ENCODE measurements at places on chromosomes 5 and 9.

DNA sequence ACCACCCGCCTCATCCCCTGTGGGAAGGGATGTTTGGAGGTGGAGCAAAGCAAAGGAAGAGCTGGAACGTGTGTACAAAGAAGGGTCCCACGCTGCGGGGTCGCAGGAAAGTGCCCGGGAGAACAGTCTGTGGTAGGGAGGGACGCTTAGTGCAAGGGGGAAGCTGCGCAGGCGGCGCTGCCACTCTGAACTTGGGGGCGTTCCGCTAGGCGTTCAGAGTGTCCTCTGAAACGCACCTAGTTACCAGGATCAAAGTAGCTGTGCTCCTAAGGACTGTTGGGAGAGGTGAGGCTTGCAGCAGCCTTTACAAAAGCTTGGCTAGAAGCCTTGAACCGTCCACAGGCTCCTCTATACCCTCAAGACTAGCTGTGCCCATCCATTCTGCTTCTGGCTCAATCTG, 29.3 kb upstream of the PDE8B start:
- DNase-seq: no peak

GRCh38 chr9:123003466-123003865, 30.0 kb upstream of the GPR21 start:
- no peak for DNase-seq

DNA sequence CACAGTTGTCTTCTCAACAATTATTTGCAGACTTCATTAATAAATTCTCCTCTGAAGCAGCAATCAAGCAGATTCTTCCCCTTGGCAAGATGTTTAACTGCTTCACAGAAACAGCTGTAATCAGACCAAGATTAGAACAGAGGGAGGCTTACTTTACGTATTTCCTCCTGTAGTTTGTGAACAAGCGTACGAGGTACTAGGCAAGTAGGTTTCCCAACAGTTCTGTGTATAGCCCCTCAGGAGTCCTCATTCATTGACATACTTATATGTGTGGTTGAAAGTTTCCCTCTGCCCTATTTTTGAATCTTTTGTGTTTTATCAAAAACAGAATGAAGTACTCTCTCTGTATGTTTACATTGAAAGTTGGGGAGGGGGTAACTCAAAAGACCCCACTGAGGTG, 128.0 kb downstream of the SPATA31D1 start:
- DNase-seq: no peak

- DNase-seq: no peak
Observed at GRCh38 chr9:124696101-124696500, 75.0 kb downstream of the NR6A1 start.
